ENCODE measurements at places on chromosomes 4 and X.

DNA sequence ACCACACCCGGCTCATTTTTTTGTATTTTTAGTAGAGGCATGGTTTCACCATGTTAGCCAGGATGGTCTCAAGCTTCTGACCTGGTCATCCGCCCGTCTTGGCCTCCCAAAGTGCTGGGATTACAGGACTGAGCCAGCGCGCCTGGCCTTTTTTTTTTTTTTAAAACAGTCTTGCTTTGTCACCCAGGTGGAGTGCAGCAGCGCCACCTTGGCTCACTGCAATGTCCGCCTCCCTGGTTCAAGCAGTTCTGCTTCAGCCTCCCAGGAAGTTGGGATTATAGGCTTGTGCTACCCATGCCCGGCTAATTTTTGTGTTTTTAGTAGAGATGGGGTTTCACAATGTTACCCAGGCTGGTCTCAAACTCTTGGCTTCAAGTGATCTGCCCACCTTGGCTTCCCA lies 28.9 kb downstream of the ZFX start:
- DNase-seq = no peak

GRCh38 chrX:46184749-46185148 lies 360.5 kb downstream of the ZNF674 start:
- DNase-seq = no peak

DNA sequence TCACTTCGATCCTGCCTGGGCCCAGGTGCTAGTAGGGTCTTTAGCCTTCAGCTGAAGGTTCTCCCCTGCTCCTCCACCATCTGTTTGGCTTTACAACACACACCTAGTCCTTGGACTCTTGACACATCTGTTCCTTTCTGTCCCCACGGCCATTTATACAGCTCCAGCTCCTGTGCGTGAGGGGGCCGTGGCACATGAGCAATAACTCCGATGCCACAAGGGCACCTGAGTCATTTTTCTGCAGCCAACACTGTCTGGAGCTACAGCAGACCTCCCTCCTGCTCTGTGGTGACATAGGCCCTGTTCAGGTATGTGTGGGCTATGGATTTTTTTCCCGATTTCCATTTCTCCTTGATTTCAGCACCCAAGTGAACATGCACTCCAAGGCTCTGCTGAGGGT lies 44.7 kb upstream of the BCOR start:
- no peak for DNase-seq

DNA sequence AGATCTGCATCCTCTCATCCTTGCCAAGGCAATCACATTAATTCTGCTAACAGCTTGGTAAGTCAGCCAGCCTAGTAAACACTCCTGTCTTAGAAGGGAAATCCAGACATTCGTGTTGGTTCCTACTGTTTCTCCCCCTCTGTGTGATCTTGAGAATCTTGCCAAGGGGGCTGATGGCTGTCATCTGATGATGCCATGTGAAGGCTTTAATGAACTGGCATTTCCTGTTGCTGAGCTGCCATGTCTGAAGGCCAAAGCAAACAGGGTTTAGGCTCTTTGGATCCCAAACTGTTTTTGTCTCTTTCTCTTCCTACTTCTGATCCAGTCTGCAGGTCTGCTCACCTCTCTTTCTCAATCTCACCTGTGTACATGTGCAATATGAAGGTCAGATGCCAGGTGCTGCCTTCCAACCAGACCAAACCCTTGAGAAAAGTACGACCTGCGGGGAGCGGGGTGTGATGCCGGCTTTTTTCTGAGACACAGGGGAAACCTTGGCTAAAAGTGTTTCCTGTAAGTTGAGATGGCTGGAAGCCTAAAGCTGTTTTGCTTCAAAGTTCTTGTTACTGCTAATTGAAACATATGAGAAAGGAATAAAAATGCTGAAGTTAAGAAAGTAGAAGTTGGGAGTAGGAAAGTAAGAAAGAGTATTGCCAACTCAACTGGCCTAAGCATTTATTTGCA lies 532.9 kb downstream of the ANKRD50 start:
- no peak for DNase-seq

- no peak for DNase-seq
Observed at GRCh38 chrX:34467437-34467836, 189.6 kb downstream of the TMEM47 start.

- DNase-seq = no peak
Observed at GRCh38 chrX:153184787-153185186, 5.7 kb downstream of the MAGEA1 start.

DNA sequence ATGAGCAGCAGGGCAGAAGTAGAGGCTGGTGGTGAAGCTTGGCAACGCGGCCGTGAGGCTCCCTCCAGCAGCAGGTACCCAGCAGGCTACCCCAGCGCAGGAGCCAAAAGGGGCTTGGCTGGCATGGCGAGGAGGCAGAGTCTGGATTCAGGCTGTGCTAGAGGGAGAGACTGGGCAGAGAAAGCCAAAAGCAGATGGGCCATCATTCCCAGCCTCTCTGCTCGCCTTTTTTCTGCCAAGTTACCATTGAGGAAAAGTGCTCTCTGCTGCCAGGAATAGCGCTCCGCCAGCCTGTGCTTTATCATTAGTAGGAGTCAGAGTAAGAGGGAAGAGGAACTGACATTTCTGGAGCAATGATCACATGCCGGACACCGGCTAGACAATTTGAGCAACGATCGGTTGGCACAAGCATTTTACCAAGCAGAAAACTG lies 28.7 kb upstream of the MAP3K15 start:
- DNase-seq = no peak

DNA sequence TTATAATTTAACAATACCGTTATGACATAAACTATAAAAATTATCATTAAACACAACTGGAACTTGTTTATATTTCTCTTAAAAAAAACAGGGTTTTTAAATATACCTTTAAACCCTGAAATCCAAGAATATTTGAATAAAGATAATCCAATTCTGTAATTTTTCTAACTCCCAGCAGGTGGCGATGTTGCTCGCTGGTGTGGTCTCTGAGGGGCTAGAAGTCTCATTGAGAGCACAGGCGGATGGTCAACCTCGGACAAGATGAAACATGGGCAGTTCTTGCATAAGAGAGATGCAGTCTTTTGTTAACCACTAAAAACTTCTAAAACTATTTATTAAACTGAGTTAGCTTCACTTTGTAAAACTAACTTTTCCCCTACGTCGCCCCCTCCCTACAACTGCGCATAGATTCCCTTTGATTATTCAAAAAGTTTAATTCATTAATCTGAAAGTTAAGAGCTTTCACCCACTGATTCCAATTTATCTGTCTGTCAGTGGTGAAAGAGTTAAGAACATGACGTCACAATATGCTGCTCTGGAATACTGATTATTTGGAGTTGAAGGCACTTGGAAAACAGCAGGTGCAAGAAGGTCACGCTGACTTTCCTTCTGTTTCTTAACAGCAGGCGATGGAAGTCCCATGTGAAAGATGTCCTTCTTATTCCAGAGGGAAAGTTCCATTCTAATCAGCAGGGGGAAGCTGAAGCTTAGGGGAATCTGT lies 29.5 kb downstream of the DMP1 start:
- DNase-seq = no peak

DNA sequence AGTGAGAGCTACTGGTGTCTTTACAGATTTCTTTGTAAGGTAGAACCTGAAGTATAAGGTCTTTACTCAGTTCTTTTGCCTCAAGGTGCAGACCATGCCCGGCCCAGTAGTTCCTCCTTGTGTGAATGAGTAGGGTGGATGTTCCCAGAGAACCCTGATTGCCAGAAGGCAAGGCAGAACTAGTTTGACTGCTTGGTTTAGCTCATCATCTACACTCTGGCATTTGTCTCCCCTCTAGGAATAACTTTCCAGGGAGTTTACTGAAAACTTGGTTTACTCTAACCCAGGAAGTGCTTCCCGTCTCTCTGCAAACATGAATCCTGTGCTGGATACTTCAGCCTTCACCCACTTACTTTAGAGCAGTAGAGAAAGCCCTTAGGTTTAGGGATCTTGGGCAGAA lies 29.1 kb downstream of the MCUB start:
- no peak for DNase-seq

DNA sequence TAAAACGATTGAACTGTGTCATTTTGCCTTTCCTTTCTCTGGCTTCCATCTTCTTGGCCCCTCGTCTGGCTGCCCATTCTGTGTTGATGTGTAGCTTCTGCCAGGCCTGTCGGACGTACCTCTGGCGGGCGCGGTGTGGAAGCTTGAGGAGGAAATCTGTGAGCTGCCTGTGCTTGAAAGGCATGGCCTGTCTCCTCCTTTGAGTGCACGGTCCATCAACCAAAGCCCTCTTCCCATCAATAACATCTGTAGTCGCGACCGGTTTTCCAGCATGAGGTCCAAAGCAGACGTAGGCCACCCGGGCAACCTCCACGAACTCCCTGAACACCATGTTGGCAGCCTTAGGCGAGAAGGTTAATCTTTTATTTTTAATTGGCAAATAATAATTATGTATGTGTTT lies 202.7 kb downstream of the CRLF2 start:
- DNase-seq = no peak

GRCh38 chrX:71301195-71301924 lies at the start of gene ITGB1BP2:
ITGB1BP2 (plus strand) TSS chrX:71301750; CDS start chrX:71301807, 57 bp downstream.
- DNase-seq = no peak

GRCh38 chr4:139969635-139970266 lies 184.2 kb downstream of the MAML3 start:
- no peak for DNase-seq
